Stimulated activated CD4-positive, alpha-beta T cell treated with anti-CD3 and anti-CD28 coated beads, Interleukin-1b, Interleukin-23, amount 100 ng/mL, for 1 hour (primary cell): ENCODE measurements at places on chromosomes 7 and 10.

DNA sequence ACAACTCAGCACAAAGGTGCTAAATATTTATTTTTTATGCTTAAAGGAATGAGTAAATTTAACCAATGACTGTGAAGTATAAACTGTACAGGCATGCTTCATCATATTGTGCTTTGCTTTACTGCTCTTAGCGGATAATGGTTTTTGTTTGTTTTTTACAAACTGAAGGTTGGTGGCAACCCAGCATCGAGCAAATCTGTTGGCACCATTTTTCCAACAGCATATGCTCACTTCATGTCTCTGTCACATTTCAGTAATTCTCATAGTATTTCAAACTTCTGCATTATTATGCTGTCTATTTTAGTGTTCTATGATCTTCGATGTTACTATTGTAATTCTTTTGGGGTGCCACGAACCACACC, 22.8 kb downstream of the BRAF start:
- DNase-seq: no peak

- no peak for DNase-seq
Measured at GRCh38 chr7:84083846-84084245, 110.7 kb downstream of the SEMA3A start.

- no peak for DNase-seq
Measured at GRCh38 chr10:61786728-61787127, 114.8 kb upstream of the ARID5B start.

- no peak for DNase-seq
Measured at GRCh38 chr7:51518646-51519045, 202.0 kb upstream of the COBL start.

GRCh38 chr10:31319602-31320549, 860 bp downstream of the ZEB1 start:
- peak; percentile 35 for DNase-seq

GRCh38 chr10:23294638-23295247, 49.9 kb downstream of the C10orf67 start:
- no peak for DNase-seq

- DNase-seq: peak; percentile 69
Measured at GRCh38 chr7:107150375-107151073, 18.3 kb upstream of the HBP1 start.

GRCh38 chr10:124013916-124014315, 79.5 kb downstream of the CHST15 start:
- no peak for DNase-seq

- no peak for DNase-seq
Measured at GRCh38 chr10:93703066-93703465, 674 bp upstream of the FRA10AC1 start.

GRCh38 chr10:112912410-112912928, 37.6 kb upstream of the TCF7L2 start:
- DNase-seq: no peak

- DNase-seq: no peak
Measured at GRCh38 chr7:43698460-43699255, 30.7 kb downstream of the COA1 start.

DNA sequence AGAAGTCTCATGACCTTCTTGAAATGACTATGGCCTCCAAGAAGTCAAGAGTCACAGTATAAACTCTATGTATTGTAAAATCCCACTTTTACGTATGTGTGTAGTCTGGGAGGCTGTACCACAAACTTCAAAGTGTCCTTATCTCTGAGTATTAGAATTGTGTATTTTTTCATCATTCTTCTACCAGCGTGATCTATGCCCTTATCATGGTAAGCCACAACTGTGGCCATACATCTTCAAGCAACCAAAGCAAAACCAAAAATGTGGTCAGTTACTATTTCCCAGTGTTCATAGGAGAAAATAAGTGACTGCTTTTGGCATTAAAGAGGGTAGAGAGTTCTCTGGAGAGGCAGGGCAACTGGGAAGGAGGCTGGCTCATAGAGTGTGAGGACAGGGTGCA, 42.8 kb downstream of the SPOCK2 start:
- no peak for DNase-seq

GRCh38 chr10:32650246-32650655, 204.3 kb downstream of the CCDC7 start:
- no peak for DNase-seq

DNA sequence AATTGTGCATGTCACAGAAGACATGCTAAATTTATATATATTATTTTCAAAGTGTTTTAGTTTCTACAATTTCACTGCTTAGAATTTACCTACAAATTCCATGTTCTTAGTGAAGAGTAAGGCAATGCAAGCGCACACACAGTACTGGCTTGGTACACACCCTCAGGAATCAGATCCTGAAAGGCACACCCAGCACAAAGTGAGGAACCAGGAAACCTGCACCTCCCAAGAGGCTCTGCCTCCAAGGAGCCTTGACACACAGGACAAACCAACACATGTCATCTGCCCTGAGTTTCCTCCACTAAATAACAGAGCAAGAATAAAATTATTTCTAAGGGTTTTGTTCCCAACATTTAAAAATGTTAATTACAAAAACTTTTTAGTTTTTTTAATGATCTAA, 156.2 kb downstream of the PARD3 start:
- no peak for DNase-seq

GRCh38 chr7:108197371-108198091, 67.4 kb upstream of the LAMB4 start:
- no peak for DNase-seq

DNA sequence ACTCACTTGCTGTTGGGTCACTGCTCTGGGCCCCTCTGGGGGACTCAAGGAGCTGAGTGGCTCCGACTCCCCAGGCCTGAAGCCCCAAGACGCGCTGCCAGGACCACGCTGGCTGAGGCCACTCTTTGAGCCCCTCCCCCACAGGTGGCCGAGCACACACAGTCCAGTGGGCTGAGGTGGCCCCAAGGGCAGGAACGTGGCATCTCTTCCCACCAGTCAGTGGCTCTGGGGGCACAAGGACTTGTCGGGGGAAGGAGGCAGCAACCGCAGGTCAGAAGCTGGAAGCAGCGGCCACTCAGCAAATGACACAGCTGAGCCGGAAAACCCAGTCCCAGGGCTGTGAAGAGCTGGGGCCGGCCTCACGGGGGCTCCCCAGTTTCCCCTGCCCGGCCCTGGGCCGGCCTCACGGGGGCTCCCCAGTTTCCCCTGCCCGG, 24.1 kb downstream of the GRIFIN start:
- DNase-seq: no peak

GRCh38 chr10:53843736-53844362, 957.2 kb downstream of the PCDH15 start:
- DNase-seq: no peak

- no peak for DNase-seq
Measured at GRCh38 chr7:127119517-127119916, 133.2 kb downstream of the GRM8 start.

DNA sequence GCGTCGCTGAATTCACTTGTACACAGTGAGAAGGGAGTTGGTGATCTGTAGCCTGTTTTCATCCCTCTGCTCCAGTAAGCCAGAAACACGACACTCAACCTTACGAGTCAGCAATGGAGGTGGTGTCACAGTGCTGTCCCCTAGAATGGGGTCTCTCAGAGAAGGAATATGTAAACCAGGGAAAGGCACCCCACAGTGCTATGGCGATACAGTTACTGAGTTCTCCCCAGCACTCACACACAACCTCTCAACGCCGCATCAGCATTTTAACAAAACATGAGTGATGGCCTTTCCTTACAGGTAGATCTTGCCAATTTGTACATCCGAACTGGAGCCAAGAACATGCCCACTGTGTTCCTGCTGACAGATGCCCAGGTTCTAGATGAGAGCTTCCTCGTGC, 196.3 kb downstream of the CDCA7L start:
- no peak for DNase-seq

DNA sequence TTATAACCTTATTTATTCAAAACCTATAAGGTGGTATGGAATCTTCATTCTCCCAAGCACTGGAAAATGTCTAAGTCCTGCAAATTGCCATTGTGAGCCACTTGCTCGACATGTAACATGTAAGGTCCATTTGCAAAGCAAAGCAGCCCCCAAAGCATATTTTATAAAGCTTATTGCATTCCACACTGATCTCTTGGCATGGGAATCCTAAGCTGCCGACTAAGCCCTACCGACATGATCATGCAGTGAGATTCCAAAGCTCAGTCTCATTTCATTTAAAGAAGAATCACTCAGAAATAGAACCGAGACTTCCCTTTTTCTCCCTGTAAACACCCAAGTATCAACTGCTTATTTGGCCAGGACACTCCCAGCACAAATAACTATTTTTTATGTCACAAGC, 333.4 kb upstream of the MYO3A start:
- no peak for DNase-seq

GRCh38 chr7:2537981-2538851, 17.1 kb downstream of the BRAT1 start:
- DNase-seq: no peak

- no peak for DNase-seq
Measured at GRCh38 chr10:70462349-70462984, 16.1 kb upstream of the PALD1 start.

GRCh38 chr7:55903985-55904759, 16.9 kb downstream of the ZNF713 start:
- DNase-seq: no peak

DNA sequence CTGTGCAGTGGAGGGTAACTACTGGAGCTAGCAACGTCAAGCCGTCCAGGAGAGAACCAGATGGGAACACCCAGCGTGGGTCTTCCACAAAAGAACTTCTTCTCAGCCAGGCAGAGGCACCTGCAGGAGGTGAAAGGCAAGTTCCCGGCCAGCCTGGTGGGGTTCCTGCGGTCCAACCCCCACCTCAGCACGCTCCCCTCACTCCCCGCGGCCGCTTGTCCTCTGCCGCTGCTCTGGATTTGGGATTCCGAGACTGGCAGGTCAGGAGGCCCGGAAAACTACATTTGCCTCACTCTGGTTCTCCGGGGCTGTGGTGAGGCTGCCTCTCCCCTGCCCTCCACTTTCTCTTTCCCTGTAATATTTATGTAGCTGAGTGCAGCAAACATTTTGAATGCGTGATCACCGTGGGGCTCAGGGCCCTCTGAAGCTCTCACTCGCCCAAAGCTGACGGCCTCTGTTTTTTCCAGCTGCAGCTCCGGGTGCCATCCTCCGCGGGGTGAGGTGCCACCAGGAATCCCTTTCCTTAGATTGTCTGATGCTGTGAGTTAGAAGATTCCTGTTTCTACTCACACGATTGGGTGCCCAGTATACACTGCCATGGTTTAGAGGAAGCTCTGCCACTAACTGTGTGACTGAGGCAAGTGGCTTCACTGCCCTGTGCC, 366.9 kb downstream of the DNAJB6 start:
- DNase-seq: no peak

GRCh38 chr7:98872328-98872924, 2.6 kb upstream of the TMEM130 start:
- no peak for DNase-seq

DNA sequence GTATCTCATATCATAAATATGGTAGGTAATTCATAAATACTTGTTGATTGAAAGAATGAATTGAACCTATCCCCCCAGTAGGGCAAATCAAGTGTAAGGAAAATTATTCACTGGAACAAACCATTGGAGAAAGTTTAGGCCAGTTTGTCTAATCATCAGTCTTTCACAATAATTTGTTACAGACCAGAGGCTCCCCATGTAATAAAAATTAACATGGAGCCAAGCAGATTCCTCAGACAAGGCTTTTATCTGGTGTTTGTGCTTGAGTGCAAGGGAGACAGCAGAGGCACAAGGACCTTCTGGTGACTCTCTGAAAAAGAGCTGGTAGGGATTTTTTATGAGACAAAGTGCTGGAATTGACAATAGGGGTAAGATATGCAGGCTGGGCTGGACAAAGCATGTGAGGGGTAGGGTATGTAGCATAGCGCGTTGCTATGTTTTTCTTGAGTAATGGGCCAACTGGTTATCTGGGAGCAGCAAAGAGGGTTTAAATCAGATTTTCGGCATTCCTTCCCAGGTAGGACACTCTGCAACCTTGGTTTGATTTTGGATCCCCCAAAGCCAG, 7.8 kb upstream of the PANK1 start:
- DNase-seq: no peak

GRCh38 chr7:31100445-31100844, 48.3 kb downstream of the ADCYAP1R1 start:
- no peak for DNase-seq

DNA sequence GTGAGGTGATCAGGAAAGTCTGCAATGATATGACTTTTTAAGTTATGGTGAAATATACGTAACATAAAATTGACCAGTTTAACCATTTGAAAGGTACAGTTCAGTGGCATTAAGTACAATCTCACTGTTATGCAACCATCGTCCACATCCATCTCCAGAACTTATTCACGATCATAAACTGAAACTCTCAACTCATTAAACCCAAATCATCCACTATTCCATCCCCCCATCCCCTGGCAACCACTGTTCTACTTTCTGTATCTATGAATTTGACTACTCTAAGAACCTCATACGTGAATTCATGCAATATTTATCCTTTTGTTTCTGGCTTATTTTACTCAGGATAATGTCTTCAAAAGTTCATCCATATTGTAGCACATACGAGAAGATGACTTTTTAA, 48.4 kb downstream of the TFAM start:
- no peak for DNase-seq

GRCh38 chr10:84156768-84157167, 16.8 kb upstream of the GPR15LG start:
- no peak for DNase-seq

DNA sequence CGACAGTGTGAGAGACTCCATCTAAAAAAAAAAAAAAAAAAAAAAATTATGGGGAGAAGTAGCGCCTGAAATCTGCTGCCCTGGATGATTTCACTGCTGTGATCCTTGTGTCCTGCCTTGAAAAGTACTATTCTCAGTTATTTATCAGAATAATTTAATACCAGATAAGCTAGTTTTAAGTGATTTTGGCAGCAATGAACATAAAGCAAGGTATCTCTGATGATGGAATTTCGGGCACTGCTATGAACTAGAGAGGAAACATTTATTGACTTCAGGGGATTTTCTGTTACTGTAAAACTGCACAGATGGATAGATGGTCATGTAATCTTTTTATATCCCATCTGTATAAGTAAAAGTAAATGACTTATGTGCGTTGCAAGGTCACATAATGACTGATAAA, 619.1 kb upstream of the ANKRD30A start:
- DNase-seq: no peak

DNA sequence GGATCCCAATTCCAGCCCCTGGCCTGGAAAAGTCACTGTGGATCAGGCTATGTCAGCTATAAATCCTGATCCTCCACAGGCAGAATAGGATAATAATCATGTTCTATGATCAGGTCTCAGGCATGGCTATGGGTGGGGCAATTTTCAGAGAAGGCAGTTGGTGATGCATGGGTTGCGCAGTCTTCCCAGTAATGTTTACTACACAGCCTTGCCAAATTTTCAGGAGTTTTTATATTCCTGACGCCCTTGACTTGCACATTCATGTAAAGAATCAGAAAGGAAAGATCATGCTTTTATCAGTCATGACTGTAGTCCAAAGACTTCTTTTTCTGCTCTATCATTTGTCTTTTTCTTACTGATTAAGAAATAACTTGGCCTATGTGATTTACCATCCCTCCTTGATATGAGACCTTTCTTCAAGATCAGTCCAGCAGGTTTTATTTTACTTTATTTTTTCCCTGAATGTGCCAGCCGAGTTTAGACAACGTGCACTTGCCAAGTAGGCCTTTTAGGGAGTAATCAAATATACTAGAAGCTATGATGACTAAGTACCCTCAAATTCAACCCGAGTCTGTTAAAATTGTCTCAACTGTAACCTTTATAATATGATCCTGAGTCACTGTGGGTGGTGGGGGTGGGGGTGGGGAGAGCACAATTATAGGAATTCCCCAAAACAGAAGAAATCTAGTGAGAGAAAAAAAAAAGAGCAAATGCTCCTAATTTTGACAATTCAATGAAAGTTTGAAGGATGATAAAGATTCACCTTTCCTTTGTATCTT, 31.9 kb downstream of the ARL4A start:
- no peak for DNase-seq
